ENCODE measurements at places on chromosomes 1 and 21.

- H3K4me1 ChIP-seq, result no peaks in the 10 kb centered on the region
- no peaks in the 10 kb centered on the region for H3K36me3 ChIP-seq
- no peak overlapping the region for H3K27ac ChIP-seq
- no peak for DNase-seq
- H3K4me3 ChIP-seq, result no peak overlapping the region
Measured at GRCh38 chr21:15204140-15204969, 139.6 kb upstream of the NRIP1 start.

- H3K4me1 ChIP-seq, result peaks cover 4% of the 10 kb centered on the region
- H3K4me3 ChIP-seq, result no peak overlapping the region
- peaks cover 3% of the 10 kb centered on the region for H3K36me3 ChIP-seq
Measured at GRCh38 chr1:174898102-174898797, 101.5 kb upstream of the CACYBP start.

DNA sequence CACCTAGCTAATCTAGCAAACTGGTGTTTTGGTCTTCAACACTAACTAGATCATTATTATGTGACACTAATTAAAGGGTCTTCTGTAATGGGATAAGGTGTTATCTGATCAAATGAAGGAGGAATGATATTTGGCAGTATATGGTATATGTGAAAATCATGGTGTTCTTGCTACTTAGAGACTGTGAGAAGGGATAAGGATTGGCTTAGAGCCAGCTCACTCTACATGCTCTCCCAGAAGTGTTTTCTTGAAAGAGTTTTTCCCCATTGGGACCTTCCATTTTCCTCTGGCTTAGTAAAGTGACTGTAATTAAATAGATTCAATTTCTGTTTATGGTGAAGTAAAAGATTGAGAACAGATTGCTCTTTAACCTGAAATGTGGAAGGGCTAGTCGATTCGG lies 71.2 kb upstream of the RGL1 start:
- peaks cover 14% of the 10 kb centered on the region for H3K27me3 ChIP-seq
- no peaks in the 10 kb centered on the region for H3K36me3 ChIP-seq
- no peak overlapping the region for H3K4me3 ChIP-seq
- H3K27ac ChIP-seq, result no peak overlapping the region
- peaks cover 9% of the 10 kb centered on the region for H3K4me1 ChIP-seq

DNA sequence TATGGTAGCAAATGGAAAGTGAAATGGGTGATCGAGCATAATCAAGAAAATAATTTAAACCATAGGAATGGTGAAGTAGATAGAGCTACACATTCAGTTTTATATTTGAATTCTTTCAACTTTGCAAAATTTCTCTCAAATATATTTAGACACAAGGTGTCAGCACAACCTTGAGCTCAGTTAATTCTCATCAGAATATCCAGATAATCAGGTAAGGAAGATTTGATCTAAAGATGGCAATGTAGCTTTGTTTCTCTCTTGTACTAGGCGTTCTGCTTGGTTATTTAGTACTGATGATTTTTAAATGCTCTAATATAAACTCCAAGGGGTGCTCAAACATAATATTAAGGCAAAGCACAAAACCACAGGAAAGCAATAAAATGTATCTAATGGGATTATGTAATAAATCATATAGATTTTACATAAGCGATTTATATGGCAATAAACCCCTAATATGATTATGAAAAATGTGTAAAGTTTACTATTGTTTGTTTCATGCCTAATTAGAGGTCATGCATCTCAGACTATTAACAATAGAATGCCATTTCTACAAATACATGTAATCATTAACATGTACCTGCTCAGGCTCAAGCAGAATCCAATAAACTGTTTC lies 32.4 kb upstream of the SERTAD4 start:
- H3K27me3 ChIP-seq, result peaks cover 15% of the 10 kb centered on the region
- no peak for DNase-seq
- no peaks in the 10 kb centered on the region for H3K36me3 ChIP-seq
- no peak overlapping the region for H3K27ac ChIP-seq
- H3K4me3 ChIP-seq, result no peak overlapping the region

DNA sequence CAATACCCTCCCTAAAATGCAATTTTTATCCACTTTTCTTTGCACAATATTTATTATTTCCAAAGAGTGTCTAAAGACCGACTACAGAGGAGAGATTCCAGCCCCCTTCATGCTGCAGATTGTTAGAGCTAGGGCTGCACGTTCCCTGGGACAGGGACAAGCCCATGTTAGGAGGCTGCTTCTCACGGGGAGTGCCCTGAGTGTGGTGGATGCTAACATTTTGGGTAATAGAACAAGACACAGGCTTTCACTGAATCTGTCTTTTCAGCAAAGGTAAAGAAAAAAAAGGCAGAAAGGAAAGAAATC lies 125.4 kb downstream of the RIPK4 start:
- H3K27me3 ChIP-seq, result peaks cover 33% of the 10 kb centered on the region
- DNase-seq, result no peak
- H3K27ac ChIP-seq, result no peak overlapping the region
- no peak overlapping the region for H3K4me3 ChIP-seq
- H3K4me1 ChIP-seq, result no peaks in the 10 kb centered on the region

- no peak for DNase-seq
- no peak overlapping the region for H3K4me3 ChIP-seq
- no peak overlapping the region for H3K27ac ChIP-seq
Measured at GRCh38 chr1:228794173-228794572, 58.9 kb downstream of the RHOU start.

- no peaks in the 10 kb centered on the region for H3K36me3 ChIP-seq
- no peak for DNase-seq
- H3K4me1 ChIP-seq, result no peaks in the 10 kb centered on the region
- no peak overlapping the region for H3K4me3 ChIP-seq
- no peak overlapping the region for H3K27ac ChIP-seq
Measured at GRCh38 chr1:41456847-41457540, 27.5 kb downstream of the EDN2 start.

DNA sequence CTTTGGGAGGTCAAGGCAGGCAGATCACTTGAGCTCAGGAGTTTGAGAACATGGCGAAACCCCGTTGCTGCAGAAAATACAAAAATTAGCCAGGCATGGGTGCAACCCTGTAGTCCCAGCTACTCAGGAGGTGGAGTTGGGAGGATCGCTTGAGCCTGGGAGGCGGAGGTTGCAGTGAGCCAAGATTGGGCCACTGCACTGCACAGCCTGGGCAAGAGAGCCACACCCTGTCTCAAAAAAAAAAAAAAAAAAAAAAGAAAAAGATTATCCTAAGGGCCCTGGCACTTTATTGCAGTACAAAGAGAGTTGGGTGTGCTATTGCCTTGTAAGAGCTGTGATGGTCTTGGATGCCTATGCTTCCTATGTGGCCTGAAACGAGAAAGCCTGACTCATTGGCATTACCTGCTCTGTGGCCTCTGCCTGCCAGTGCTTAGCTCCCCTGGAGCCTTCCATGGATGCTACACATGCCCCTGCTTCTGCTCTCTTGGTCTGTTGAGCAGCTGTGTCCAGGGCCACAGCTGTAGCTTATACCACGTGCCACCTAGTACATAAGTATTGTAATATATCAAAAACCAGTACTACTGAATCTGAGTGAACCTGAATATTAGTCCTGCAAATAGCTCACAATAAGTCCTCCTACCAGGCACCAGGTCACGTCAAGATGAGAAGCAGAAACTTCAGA lies 45.8 kb downstream of the DNAJC6 start:
- no peaks in the 10 kb centered on the region for H3K36me3 ChIP-seq
- H3K27ac ChIP-seq, result no peak overlapping the region
- H3K4me1 ChIP-seq, result no peaks in the 10 kb centered on the region
- H3K27me3 ChIP-seq, result no peaks in the 10 kb centered on the region
- no peak overlapping the region for H3K4me3 ChIP-seq
- DNase-seq, result no peak

- no peak for DNase-seq
- no peaks in the 10 kb centered on the region for H3K4me1 ChIP-seq
- no peaks in the 10 kb centered on the region for H3K36me3 ChIP-seq
- H3K27me3 ChIP-seq, result no peaks in the 10 kb centered on the region
- no peak overlapping the region for H3K27ac ChIP-seq
Measured at GRCh38 chr1:75543705-75544104, 67.2 kb downstream of the SLC44A5 start.

GRCh38 chr1:981491-981954 lies 370 bp downstream of the PERM1 start:
- H3K4me1 ChIP-seq, result no peaks in the 10 kb centered on the region
- no peak overlapping the region for H3K27ac ChIP-seq
- no peak for DNase-seq
- H3K4me3 ChIP-seq, result no peak overlapping the region

DNA sequence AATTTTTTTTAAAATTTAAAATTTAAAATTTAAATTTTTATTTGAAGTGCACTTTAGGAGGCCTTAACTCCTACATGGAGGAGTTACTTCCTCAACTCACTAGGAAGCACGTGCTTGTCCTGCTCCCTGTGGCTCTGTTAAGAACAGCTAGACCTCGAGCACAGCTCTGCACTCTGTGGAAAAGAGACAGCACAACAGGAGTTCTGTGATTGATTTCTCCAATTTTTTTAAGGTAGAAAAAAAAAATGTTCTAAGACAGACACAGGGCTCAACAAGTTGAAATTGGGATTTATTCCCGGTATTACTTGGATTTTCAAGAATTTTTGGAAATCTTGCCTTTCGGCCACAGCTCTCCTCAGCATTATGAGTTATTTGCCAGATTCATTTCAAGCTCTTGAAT lies 356.6 kb upstream of the LYPLAL1 start:
- H3K4me3 ChIP-seq, result no peak overlapping the region
- no peaks in the 10 kb centered on the region for H3K36me3 ChIP-seq
- no peaks in the 10 kb centered on the region for H3K4me1 ChIP-seq
- no peak for DNase-seq
- H3K27ac ChIP-seq, result no peak overlapping the region
- H3K27me3 ChIP-seq, result no peaks in the 10 kb centered on the region

DNA sequence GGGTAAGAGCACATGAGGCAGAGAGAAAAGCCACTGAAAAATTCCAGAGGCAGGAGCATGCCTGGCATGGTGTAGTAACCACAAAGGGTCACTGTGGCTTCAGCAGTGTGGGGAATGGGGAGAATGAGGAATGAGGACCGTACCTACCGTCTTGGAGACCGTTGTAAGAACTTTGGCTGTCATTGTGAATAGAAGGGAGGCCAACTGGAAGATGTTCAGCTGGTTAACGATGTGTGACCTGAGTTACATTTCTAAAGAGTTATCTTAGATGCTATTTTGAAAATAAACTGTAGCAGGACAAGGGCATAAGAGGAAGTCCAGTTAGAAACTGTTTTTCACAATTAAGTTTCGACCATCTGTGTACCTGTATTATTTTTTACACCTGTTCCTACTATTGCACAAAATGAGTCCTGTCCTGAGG lies 365.5 kb upstream of the SGIP1 start:
- DNase-seq, result no peak
- H3K36me3 ChIP-seq, result no peaks in the 10 kb centered on the region
- H3K27me3 ChIP-seq, result peaks cover 40% of the 10 kb centered on the region
- H3K27ac ChIP-seq, result no peak overlapping the region
- peaks cover 4% of the 10 kb centered on the region for H3K4me1 ChIP-seq
